ENCODE measurements at places on chromosomes 13 and 19. TPM values are rescaled to one million over a fixed set of nuclear protein-coding genes. Genes with fewer than 3 reads are reported as not detected.

DNA sequence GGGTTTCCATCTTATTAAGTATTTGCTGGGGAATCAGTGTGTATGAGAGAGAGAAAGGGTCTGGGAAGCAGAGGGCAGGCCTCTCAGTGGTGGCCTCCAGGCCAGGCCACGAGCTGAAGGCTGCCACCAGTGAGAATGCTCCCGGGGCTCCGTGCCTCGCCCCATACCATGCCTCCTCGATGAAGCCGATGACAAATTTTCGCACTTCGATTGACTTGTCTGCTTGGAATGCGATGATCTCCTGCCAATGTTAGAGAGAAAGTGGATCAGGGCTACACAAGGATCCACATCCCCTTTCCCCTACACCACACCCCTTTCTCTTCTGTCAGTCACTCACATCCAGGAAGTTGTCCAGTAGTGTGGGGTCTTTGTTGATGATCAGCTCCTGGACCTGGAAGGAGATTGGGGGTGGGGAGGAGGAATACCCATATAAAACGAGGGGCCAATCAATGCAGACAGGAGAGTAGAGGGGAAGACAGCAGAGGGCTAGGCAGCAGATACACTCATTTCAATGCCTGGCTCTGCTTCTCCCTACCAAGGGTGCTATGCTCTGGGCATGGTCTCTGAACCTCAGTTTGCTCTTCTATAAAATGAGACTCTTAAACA lies 10.7 kb downstream of the SYMPK start:
- no peaks in the 10 kb centered on the region for H3K4me1 ChIP-seq
- peaks cover 29% of the 10 kb centered on the region for H3K36me3 ChIP-seq
- no peaks in the 10 kb centered on the region for H3K27me3 ChIP-seq
- H3K4me3 ChIP-seq, result no peak overlapping the region
- peak; percentile 39 for DNase-seq
- no peak overlapping the region for H3K27ac ChIP-seq

GRCh38 chr19:2012941-2013682 lies 2.4 kb downstream of the BTBD2 start:
- H3K27me3 ChIP-seq, result no peaks in the 10 kb centered on the region
- H3K4me3 ChIP-seq, result no peak overlapping the region
- DNase-seq, result no peak
- H3K4me1 ChIP-seq, result no peaks in the 10 kb centered on the region
- H3K27ac ChIP-seq, result no peak overlapping the region

- H3K4me1 ChIP-seq, result peaks cover 17% of the 10 kb centered on the region
- peak; percentile 55 for DNase-seq
- H3K36me3 ChIP-seq, result no peaks in the 10 kb centered on the region
- no peaks in the 10 kb centered on the region for H3K27me3 ChIP-seq
- no peak overlapping the region for H3K27ac ChIP-seq
These were observed 13.9 kb downstream of the NFIX start for GRCh38 chr19:13008926-13009787.

DNA sequence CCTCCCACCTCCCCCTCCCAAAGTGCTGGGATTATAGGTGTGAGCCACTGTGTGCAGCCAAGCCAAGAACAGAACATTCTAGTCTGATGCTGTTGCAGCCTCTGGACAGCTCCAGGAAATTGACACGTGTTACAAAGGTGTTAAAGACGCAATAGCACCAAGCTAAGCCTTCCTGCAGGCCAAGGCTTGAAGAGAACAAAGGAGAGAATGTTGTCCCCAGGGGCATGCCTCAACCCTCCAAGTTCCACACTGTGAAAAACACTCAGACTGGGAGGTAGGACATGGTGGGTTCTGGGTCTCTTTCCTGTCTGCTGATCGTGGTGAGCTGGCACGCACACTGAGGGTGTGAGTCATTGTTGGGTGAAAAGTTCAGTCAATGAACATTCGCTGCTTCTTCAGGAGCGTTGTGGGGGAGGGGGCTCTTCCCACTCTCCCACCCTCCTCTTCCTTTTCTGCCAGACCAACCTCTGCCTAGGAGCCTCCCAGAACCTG lies 5.3 kb upstream of the PTPRS start:
- 0 out of 2 replicates have a peak, but pooled peaks cover 5% of the 10 kb centered on the region for H3K4me1 ChIP-seq
- H3K27ac ChIP-seq, result no peak overlapping the region
- DNase-seq, result peak; percentile 70
- no peaks in the 10 kb centered on the region for H3K27me3 ChIP-seq

ZNF296 gene
- polyA plus RNA-seq, result 0.15 TPM

- H3K4me3 ChIP-seq, result no peak overlapping the region
- H3K36me3 ChIP-seq, result no peaks in the 10 kb centered on the region
- no peaks in the 10 kb centered on the region for H3K27me3 ChIP-seq
- no peak overlapping the region for H3K27ac ChIP-seq
These were observed 335.5 kb downstream of the FOXO1 start for GRCh38 chr13:40330950-40331349.

GRCh38 chr13:44313674-44314073 lies 60.0 kb upstream of the SERP2 start:
- peaks cover 36% of the 10 kb centered on the region for H3K4me1 ChIP-seq
- H3K27me3 ChIP-seq, result no peaks in the 10 kb centered on the region
- no peaks in the 10 kb centered on the region for H3K36me3 ChIP-seq
- DNase-seq, result peak; percentile 88
- H3K27ac ChIP-seq, result peak overlapping the region; percentile 94

OR7D2 gene
- not detected for polyA plus RNA-seq

FFAR1 gene
- not detected for polyA plus RNA-seq

DNA sequence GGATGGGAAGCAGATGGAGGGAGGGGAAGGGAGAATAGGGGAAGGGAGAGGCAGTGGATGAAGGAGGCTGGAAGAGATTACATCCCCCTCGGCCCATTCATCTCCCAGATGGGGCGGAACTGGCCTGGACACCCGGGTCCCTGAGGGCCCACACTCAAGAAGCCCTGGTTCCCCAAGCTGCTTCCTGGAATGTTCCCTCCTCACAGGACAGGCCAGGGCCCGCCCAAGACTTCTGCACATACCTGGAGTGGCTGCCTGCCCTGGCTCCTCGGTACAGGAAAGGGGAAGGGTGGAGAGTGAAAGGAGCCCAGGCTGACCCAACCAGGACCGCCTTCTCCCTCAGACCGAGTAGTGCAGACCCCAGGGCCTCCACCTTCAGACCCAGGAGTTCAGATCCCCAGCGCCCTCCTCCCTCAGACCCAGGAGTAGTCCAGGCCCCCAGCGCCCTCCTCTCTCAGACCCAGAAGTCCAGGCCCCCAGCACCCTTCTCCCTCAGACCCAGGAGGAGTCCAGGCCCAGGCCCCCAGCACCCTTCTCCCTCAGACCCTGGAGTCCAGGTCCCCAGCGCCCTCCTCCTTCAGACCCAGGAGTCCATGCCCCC lies 489 bp downstream of the NTF4 start:
- no peaks in the 10 kb centered on the region for H3K27me3 ChIP-seq
- DNase-seq, result no peak
- H3K27ac ChIP-seq, result no peak overlapping the region
- H3K36me3 ChIP-seq, result no peaks in the 10 kb centered on the region
- no peaks in the 10 kb centered on the region for H3K4me1 ChIP-seq
- H3K4me3 ChIP-seq, result peak overlapping the region; percentile 57

GRCh38 chr13:26497968-26498511 lies 59.4 kb upstream of the WASF3 start:
- no peaks in the 10 kb centered on the region for H3K36me3 ChIP-seq
- H3K4me3 ChIP-seq, result no peak overlapping the region
- H3K27me3 ChIP-seq, result no peaks in the 10 kb centered on the region
- DNase-seq, result peak; percentile 96
- H3K4me1 ChIP-seq, result peaks cover 48% of the 10 kb centered on the region

C19orf47 gene
- polyA plus RNA-seq, result 10.9 TPM

SOX1 gene
- polyA plus RNA-seq, result not detected

- no peaks in the 10 kb centered on the region for H3K27me3 ChIP-seq
- H3K27ac ChIP-seq, result no peak overlapping the region
- H3K36me3 ChIP-seq, result no peaks in the 10 kb centered on the region
- peaks cover 10% of the 10 kb centered on the region for H3K4me1 ChIP-seq
These were observed 40.5 kb upstream of the POMP start for GRCh38 chr13:28618230-28618994.

- H3K4me1 ChIP-seq, result peaks cover 11% of the 10 kb centered on the region
- no peak for DNase-seq
- no peak overlapping the region for H3K27ac ChIP-seq
- H3K36me3 ChIP-seq, result no peaks in the 10 kb centered on the region
These were observed 14.3 kb upstream of the HSPH1 start for GRCh38 chr13:31175847-31176532.

DNA sequence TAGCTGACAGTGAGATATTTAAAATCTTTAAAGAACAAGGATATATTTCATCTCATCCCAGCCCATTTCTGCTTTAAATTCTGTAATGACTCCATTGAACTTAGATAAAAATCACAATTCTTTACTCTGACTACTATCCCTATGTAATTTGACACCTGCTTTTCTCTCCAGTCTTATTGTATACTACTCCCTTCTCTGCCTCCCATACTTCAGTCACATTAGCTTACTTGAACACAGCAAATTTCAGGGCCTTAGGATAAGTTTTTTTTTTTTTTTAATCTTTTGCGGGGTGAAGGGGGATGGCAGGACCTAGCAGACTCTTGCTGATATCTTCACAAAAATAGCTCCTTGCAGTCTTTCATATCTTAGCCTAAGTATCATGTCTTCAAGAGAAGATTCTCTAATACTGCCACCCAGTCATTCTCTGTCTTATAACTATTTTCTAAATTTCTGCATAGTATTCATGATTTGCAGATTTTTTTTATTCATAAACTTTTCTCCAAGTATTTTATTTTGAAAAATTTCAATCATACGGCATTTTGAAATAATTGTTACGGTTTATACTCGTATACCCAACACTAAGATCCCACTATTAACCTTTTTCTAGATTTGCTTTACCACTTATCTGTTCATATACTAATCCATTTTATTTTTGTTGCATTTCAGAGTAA lies 151.4 kb downstream of the PCCA start:
- H3K36me3 ChIP-seq, result no peaks in the 10 kb centered on the region
- H3K4me1 ChIP-seq, result peaks cover 19% of the 10 kb centered on the region
- no peak overlapping the region for H3K27ac ChIP-seq
- H3K4me3 ChIP-seq, result no peak overlapping the region
- DNase-seq, result no peak
- H3K27me3 ChIP-seq, result no peaks in the 10 kb centered on the region

SMIM44 gene
- polyA plus RNA-seq, result not detected

KLK3 gene
- not detected for polyA plus RNA-seq

DNA sequence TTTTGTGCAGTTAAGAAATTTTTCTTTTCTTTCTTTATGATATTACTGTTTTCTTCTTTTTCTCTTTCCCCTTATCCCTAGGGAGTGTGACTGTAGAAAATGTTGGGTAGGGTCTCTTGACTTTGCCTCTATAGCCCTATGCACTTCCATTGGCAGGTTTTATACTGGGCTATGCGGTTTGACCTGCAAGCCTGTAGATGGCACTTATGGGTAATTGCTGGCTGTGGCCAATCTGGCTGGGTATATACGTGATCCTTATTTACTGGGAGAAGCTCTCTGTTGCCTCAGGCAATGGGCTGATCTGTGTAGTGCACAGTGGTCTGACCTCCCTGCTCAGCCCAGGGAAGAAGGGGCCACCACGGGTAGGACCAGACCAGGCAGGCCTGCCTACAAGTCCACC lies 78.8 kb downstream of the RAP2A start:
- no peaks in the 10 kb centered on the region for H3K4me1 ChIP-seq
- H3K27me3 ChIP-seq, result no peaks in the 10 kb centered on the region
- no peak overlapping the region for H3K27ac ChIP-seq
- no peaks in the 10 kb centered on the region for H3K36me3 ChIP-seq

DNA sequence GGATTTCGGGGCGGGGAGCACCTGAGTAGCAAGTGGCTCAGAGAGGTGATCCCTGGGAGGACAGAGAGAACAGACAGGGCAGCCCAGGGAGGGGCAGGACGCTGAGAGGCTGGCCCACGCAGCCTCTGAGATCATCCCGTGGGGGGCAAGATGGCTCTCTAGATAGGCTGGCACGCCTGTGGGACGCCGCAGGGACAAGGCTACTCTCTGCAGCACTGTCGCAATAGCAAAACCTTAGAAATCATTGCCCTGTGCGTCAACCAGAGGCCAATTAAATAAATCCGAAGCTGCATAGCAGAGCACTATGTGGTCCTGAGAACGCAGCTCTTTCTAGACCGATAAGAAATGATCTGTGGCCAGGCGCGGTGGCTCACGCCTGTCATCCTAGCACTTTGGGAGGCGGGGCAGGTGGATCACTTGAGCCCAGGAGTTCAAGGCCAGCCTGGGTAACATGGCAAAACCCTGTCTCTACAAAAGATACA lies 5.1 kb downstream of the PEX11G start:
- H3K36me3 ChIP-seq, result no peaks in the 10 kb centered on the region
- no peak overlapping the region for H3K27ac ChIP-seq
- no peak for DNase-seq

NLRP8 gene
- not detected for polyA plus RNA-seq

CD209 gene
- polyA plus RNA-seq, result not detected

DMKN gene
- 34.5 TPM for polyA plus RNA-seq

DNA sequence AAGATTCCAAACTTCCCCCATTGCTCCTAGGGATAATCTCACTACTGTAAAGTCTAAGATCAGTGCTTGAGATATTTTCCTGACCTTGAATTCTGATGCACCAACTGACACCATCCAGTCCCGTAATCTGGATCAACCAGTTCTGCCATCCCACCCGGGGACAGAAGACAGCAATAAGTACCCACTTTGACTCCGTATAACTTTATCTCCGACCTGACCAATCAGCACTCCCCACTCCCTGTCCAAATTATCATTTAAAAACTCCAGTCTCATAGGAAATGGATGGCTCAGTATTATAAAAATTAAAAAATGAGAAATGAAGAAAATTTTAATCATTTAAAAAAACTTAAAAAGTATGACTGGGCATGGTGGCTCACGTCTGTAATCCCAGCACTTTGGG lies 61.4 kb upstream of the ABCC4 start:
- no peaks in the 10 kb centered on the region for H3K36me3 ChIP-seq
- H3K27ac ChIP-seq, result no peak overlapping the region
- H3K4me3 ChIP-seq, result no peak overlapping the region
- no peaks in the 10 kb centered on the region for H3K4me1 ChIP-seq
- peaks cover 11% of the 10 kb centered on the region for H3K27me3 ChIP-seq

DNA sequence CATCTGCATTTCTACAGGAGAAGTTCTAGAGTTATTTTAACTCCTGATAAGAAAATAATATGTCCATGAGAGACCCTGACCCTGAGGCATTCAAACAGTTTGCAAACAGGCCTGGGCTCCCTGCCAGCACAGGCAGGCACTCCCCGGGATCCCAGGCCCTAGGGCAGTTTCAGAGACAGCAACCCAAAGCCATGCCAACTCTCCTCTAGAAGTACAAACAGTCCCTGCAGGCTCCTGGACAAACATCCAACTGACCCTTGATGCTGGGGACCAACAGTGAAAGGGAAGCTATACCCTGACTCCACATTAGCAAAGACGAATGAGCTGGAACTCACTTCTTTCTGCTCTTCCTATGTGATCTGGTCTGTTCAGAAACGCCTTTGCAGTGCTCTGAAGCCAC lies 44.8 kb downstream of the CCDC70 start:
- H3K27me3 ChIP-seq, result peaks cover 15% of the 10 kb centered on the region
- no peak for DNase-seq
- H3K36me3 ChIP-seq, result no peaks in the 10 kb centered on the region
- no peak overlapping the region for H3K4me3 ChIP-seq
- no peak overlapping the region for H3K27ac ChIP-seq
- H3K4me1 ChIP-seq, result no peaks in the 10 kb centered on the region

CACNA1A gene
- polyA plus RNA-seq, result 2.3 TPM
